ENCODE measurements at places on chromosomes 7 and 10. TPM values are rescaled to one million over a fixed set of nuclear protein-coding genes. Genes with fewer than 3 reads are reported as not detected.

TMEM196 gene
- total RNA-seq: not detected

GBX1 gene
- not detected for total RNA-seq

AGR2 gene
- 126 TPM for total RNA-seq

SLC18A3 gene
- not detected for total RNA-seq

DENND10 gene
- 53.5 TPM for total RNA-seq

PKD2L1 gene
- total RNA-seq: 8.4 TPM

DDX21 gene
- 86.5 TPM for total RNA-seq

KEL gene
- total RNA-seq: 13.0 TPM

GRCh38 chr7:155889636-155890511, 77.6 kb upstream of the SHH start:
- DNase-seq: no peak

GRCh38 chr7:2529161-2530070, 9.8 kb downstream of the LFNG start:
- peak; percentile 91 for DNase-seq

- no peak for DNase-seq
Measured at GRCh38 chr7:28586736-28587135, 174.4 kb downstream of the CREB5 start.

DNA sequence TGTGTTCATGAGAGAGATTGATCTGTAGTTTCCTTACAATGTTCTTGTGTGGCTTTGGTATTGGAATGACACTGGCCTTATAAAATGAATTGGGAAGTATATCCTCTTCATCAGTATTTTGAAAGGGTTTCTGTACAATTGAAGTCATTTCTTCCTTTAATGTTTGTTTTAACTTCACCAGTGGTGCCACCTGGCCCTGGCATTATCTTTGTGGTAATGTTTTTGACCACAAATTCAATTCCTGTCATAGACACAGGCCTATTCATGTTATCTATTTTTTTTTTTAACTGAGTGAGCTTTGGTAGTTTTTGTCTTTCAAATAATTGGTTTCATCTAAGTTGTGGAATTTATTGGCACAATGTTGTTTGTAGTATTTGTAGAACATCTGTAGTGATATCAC, 127.7 kb downstream of the CDK14 start:
- no peak for DNase-seq

DNA sequence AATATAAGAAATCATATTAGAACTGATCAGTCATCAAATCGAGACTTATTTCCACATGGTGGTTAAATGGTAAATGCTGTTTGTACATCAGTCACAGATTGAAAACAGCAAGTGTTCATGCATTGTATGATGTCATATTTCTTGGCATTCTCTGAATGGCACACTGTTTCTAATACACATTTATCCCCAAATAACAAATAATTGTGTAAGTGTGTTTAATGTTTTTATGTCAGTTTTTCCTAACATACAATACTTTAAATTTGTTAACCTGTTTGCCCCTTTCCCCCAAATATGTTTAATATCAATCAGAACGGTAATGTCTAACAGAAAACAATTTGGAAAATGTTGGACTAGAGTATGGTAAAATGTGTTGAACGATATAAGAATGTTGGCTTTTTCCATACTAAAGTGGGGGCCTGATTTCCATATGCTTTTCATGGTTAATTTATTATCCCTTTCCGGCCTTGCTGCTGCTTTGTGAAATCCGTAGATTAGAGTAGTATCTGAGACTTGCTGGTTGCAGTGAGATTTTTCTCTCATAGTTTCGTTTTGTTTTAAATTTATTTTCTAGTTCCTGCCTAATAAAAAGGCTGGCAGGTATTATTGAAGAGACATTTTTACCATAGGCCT, 23.7 kb downstream of the RAB18 start:
- DNase-seq: no peak

GRCh38 chr7:21617513-21617912, 74.7 kb downstream of the DNAH11 start:
- no peak for DNase-seq

GRCh38 chr7:34081935-34082334, 176.6 kb downstream of the BMPER start:
- no peak for DNase-seq

- no peak for DNase-seq
Measured at GRCh38 chr10:30639946-30640786, 10.6 kb upstream of the LYZL2 start.

DNA sequence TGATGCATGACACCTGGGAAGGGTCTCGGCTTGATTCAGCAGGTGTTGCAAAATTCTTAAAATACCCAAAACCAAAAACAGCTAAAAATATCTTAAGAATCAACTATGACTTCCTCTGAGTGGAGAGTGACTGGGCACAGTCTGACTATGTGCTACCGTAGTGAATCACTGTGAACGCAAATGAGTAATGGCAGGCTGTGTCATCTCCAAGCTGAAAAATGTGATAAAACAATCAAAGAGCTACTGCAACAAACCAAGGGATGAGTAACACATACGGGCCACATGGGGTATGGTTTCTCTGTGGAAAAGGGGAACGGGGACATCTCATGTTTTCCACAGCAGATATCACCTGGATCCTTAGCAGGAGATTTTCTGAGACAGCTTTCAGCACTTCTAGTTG, 127.5 kb downstream of the ABCA13 start:
- DNase-seq: no peak

DNA sequence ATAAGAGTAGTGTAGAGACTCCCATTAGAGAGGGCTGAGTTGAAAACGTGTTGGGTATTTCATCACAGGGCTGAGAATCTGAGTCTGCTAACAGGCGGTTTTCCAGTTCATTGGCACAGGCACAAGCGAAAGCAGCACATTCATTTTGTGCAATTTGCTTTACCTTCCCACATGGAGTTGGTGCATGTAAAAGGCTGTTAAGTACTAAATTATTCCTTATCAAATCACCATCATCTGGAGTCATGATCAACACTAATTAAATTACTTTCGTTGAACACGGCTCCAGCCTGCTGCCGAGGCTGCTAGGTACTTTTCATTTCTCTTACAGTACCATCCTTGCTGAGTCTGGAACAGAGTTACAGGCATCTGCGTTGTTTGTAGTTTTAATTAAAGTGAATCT, 43.8 kb downstream of the ETV1 start:
- DNase-seq: no peak

- DNase-seq: no peak
Measured at GRCh38 chr10:52563360-52563759, 209.2 kb downstream of the MBL2 start.

- no peak for DNase-seq
Measured at GRCh38 chr10:119238577-119238976, 31.2 kb downstream of the GRK5 start.

- no peak for DNase-seq
Measured at GRCh38 chr10:28971764-28972163, 294.4 kb downstream of the BAMBI start.

Measured in upper lobe of left lung (tissue), 6 donors.